Ammon's horn (tissue), 1 donor: ENCODE measurements at places on chromosomes 12 and 14.

DNA sequence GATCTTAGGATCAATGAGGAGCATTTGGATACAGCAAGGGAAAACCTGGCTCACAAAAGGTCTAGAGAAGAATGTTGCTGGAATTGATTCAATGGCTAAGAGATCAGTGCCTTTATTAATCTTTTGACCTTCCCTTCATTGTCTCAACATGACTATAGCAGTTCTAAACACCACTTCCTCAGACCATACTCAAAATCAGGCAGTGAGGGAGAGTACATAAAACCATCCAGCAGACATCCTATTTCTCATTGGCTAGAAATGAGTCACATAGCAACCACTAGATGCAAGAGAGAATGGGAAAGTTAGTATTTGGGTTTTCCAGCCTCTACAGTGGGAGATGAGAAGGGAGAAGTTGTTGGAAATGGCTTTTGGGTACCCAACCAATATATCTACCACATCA is 151.4 kb upstream of the NUDT4 start:
- DNase-seq: no peak

GRCh38 chr12:86600664-86601231 is 344.6 kb upstream of the MGAT4C start:
- DNase-seq: no peak

DNA sequence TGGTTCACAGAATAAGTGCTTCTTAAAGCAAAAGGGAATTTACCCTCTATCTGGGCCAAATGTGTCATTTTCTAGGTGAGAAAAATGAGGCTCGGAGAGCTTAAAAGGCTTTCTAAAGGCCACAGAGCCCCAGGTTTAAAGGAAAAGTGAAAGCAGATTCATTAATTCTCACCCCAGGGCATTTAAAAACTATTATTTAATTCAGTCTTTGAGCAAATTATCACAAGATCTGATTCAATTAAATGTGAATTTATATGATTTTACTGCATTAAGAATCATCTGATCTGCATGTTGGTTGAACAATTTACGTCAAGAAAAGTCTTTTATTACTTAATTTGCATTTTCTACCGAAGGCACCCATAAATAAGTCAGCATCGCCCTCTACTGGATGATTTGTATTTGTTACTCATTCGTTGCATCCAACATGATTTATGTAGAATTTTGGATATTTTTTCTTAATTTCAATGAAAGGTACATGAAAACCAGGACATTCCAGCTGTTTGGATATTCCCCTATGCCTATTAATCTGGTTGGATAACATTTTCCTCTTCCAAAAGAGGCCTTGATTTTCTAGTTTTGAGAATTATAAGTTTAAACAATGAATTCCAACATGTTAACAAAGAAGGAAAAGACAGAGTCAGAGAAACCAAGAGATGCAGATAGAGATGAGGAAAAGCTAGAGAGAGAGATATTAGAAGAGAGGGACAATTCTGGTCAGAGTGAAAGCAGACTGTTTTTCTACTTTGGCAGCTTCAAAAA is 19.1 kb upstream of the DHRS7 start:
- peak; percentile 80 for DNase-seq

- no peak for DNase-seq
Measured at GRCh38 chr12:129594098-129594497, 309.7 kb downstream of the TMEM132D start.

DNA sequence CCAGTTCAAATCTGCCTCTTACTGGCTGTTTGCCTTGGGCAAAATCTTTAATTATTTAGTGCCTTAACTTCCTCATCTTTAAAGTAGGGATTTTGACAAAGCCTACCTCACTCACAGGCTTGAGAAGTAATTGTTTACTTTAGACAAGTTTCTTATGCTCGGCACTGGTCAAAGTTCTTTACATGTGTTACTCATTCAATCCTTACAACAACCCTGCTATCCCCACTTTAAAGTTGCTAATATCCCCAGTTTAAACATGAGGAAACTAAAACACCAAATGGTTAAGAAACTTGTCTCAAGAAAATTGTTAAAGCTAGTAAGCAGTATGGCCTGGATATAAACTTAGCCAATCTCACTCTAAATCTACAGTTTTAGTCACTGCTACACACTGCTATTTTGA is 204.0 kb upstream of the AVPR1A start:
- no peak for DNase-seq

DNA sequence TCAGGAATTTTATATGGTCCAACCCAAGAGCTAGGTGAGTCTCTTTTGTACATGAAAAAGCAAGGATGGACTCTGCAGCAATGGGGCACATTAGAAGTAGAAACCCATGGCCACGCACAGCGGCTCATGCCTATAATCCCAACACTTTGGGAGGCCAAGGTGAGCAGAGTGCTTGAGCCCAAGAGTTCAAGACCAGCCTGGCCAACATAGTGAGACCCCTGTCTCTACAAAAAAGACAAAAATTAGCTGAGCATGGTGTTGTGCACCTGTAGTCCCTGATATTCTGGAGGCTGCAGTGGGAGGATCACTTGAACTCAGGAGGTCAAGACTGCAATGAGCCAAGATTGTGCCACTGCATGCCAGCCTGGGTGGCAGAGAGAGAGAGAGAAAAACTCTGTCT is 128.7 kb upstream of the PLEKHA5 start:
- no peak for DNase-seq

DNA sequence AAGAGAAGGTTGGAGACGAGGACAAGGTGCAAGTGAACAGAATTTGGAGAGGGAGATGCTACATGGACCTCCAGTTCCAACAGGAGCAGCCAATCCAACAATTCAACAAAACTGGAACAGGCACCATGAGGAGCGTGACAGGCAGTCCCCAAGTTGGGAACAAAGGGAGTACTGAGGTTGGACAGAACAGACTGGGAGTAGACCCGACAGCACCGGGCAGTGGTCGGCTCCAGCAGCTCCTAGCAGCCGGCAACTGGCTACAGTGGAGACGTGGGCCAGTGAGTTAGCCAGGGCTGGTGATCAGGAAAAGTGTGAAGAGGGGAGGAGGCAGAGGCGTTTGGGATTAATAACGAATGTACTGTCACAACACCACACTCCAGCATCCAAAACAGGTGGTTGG is 16.4 kb downstream of the MAP3K9 start:
- no peak for DNase-seq

GRCh38 chr14:36020120-36021029 is 156.1 kb downstream of the PTCSC3 start:
- peak; percentile 23 for DNase-seq

DNA sequence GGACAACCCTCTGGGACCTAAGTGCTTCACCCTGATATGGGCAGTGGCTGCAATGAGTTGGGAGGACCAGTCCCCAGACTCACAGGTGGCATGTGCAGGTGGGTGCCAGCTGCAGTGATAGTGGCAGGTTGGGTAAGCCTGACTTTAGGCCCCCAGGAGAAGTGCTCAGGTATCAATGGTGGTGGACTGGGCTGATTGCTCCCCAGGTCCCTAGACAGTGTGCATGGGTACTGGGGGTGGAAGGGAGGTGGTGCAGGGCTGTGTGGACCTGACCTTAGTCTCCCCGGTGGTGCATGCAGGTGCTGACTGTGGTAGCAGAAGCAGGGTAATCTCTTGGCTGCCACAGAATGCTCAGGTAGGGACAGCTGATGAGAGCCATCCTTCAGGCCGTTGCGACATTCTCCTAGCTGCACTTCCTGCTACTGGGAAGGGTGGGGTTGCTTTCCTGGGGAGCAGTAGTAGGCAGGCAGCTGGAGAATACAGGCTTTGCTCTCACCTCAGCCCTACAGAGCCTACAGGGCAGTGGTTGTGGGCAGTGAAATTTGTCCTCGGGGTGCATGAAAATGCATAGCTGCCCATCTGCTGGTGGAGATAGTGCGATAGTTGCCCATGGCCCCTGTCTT is 33.3 kb upstream of the CCND2 start:
- no peak for DNase-seq

GRCh38 chr12:43912859-43913258 is 77.0 kb downstream of the TMEM117 start:
- no peak for DNase-seq

DNA sequence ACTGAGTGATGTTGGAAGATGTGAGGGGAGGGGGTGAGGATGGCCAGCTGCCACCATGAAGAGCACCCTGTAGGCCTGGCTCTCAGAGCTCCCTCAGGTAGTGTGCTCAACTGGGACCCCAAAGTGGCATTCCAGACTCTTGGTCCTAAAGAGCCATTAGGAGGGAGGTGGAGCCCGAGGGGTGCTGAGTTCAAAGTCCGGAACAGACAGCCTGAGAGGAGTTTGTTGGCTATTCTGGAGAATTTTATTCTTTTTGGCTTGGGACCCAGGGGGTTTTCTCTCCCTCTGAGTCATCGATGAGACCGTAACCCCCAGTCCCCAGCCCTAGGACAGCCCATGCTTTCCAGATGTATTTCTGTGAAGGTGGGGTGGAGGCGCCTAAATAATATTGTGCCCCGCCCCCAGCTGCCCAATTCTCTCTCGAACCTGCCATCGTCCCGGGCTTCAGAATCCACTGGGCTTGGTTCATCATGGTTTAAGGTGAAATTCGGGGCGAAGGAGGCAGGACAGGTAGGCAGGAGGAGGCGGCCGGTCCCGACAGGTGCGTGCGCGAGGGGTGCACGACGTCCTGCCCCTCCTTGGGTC is 690 bp upstream of the RBP5 start:
- DNase-seq: no peak

DNA sequence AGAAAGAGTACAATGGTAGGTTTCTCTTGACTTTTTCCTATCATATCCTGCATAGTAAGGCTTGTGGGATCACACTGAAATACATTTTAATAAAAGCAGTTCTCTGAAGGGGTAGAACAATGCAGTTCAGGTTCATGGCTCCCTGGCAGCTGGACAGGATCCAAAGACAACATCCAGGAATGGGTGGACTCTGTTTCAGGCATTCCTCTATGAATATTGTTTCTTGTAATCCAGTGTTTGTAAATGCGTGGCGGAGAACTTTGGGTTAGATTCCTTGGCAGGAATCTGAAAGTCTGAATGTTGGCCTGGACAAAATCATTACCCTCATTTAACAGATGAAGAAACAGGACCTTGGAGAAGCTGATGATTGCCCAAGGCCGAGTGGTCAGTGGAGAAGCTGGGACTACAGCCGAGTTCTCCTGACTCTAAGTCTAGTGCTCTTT is 43.5 kb downstream of the SYNE2 start:
- DNase-seq: no peak

DNA sequence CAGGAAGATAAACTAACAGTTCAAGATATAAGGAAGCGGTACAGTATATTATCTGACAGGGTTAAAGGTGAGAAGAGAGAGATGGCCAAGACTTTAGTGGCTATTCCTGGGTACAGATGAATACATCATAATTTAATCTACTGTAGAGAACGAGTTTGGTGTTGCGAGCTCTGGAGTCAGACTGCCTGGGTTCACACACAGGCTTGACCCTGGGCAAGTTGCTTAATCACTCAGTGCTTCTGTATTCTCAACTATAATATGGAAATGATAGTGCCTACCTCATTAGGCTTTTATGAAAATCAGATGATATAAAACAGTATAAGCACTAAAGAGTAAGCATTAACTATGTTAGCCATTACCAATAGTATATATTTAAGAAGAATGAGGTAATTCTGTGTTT is 3.5 kb downstream of the PPM1H start:
- DNase-seq: no peak

- DNase-seq: no peak
Measured at GRCh38 chr12:19482036-19482435, 42.7 kb downstream of the AEBP2 start.

DNA sequence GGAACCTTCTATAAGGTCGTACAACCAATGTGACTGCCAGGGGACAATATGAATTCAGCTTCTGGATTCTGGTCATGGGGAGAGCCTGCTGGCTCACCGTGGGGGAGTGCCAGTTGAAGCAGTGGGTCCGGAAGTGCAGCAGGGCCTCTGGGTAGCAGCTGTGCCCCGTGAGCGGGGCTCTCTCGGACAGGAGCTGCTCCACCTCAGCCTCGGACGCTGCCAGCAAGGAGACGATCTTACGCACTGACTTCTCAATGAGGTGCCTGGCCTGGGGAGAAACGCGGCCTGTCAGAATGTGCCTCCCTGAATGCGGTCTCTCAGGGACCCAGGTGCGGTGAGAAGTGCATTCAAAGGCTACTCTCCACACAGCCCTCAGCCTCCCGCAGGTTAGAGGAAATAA is 42.0 kb downstream of the LGMN start:
- no peak for DNase-seq

GRCh38 chr12:54387114-54387467 is 2.6 kb upstream of the ZNF385A start:
- DNase-seq: no peak

- DNase-seq: no peak
Measured at GRCh38 chr14:50528000-50528399, 4.4 kb downstream of the MAP4K5 start.

DNA sequence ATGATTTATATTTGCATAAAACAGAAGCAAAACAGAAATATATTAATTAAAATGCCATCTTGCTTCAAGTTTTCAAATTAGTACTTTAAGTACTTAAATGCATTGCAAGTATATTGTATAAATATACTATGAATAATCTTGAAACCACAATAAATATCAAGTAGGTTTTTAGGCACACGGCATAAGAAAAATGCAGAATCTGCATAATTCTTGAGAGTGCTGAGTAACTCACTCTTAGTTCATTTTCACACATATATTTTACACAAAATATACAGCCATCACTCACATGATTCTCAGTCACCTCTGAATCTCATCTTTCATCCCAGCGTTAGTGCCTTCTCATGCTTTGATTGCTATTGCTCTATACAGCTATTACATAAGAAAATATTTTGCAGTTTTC is 51.9 kb downstream of the SLC6A15 start:
- DNase-seq: no peak

GRCh38 chr12:69835081-69835480 is 10.1 kb downstream of the MYRFL start:
- DNase-seq: no peak

- DNase-seq: no peak
Measured at GRCh38 chr12:25752710-25753309, 199.7 kb upstream of the LMNTD1 start.

DNA sequence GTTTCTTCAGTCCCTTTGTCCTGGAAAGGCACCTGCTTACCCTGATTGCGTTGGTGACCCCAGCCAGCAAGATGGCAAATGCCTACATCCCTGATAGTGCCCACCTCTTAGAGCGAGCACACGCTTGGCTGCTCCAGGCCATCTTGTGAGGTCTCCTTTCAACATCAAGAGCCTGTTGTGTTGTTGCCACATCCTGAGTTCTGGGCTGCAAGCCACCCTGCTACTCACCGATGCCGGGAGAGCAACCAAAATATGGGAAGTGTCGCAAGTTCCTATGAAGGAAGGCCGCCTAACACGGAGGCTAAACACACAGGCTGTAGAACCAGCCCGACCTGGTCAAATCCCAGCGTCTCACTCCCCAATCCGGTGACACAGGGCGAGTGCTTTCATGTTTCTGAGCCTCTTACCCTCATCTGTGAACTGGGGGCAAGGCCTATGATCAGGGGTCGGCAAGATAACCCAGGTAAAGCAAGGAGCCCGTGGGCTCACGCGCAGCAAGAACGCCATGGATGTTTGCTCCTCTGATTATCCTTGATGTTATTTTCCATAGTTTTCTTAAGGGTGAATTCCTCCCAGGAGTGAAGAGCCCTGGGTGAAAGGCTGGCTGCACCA is 98.4 kb downstream of the LGMN start:
- DNase-seq: peak; percentile 83

DNA sequence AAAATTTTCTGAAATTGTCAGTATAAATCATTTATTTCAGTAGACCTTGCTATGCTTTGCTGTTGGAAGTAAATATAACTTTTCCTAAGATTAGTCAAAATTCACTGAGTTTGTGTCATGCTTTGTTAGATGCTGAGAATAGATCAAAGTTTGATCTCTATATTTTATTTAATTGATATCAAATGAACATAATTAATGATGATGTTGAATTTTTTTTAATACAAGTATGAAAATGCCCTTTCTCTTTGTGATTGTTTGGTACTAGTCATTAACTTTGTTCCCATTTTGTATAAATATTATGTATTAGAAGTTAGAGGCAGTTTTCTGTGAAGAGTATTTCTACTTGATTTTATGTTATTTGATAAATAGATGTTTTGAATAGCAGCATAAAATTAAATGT is 45.7 kb downstream of the CCDC91 start:
- no peak for DNase-seq
